Effector CD8-positive, alpha-beta T cell (primary cell): ENCODE measurements at places on chromosomes 2 and 18.

DNA sequence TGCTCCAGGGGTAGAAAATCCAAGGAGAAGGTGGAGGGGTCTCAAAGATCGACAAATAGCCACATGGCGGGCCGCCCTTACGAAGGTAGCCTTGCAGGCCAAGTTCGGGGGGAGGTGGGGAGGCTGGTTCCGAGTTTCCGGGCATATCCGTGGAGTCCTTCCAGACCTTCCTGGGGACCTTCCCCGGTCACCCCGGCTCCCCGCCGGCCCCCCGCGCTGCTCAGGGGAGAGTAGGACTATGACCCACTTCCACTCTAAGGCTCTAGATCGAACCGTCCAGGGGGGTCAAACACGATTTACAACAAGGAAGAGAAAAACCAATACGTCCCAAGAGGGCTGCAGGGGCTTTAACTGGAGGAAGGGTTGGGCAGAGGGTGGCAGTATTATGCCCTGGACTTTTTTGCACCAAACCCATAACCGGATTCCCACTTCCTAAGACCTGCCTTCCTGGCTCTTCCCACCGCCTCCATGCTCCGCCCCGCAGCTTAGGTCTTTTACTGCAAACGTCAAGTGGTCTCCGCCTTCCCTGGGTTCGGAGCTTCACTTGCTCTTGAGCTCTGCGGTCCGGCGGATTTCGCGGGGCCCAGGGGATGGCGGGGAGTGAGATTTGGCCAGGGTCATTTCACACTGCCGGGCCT is 779 bp upstream of the LYPD6 start:
- no peak for DNase-seq

- no peak for DNase-seq
These were observed 199.4 kb downstream of the IRS1 start for GRCh38 chr2:226600184-226600583.

GRCh38 chr2:239012228-239012627 is 164.3 kb downstream of the TWIST2 start:
- DNase-seq = no peak

DNA sequence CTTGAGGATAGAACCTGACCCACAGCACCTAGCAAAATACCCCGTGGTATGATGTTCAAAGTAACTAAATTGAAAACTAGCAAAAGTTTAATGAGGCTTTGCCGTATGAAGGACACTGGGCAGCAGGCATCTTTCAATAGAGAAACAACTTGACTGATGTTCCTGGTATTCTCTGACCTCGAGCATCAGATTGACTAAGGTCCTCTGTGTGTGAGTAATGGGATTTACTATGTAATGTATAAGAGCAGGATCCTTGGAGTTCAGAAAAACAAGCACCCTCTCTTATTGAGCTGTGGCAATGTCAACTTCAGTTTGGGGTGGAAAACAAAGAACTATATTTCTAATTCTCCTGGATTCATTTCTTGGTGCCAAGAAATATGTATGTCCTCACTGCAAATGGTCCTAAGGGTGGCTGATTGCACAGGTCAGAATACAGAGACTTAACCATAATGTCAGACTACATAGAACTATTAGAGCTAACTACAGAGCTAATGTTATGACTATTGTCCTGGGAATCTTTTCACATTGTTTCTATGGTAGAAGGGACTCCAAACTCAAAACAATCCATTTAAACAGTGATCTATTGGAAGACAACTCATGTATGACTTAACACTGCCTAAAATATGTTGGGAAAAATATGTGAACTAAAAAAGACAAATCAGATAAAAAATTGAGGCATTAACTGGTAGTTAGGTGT is 4.4 kb downstream of the TNFAIP6 start:
- no peak for DNase-seq

DNA sequence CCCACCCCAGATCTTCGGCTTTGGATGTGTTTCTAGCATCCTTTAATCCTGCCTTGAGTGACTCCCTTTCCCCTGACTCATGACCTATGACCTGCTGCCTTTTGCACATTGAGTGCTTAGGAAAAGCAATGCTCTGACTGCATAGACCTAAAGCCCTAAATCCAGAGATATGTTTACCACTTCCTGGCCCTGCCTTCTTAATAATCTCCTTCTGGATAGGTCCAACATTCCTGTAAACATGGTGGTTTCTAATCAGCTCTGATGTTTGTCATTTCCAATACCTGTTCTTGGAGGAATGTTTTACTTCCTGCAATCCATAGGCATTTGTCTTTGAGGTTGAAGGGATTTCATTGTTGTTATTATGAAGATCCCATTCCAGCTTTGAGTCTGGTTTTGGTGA is 2.3 kb downstream of the SLC3A1 start:
- DNase-seq = no peak
